Stimulated activated CD4-positive, alpha-beta T cell treated with anti-CD3 and anti-CD28 coated beads, Interleukin-15, amount 100 ng/mL, for 24 hours (primary cell): ENCODE measurements at places on chromosomes 16 and 17.

DNA sequence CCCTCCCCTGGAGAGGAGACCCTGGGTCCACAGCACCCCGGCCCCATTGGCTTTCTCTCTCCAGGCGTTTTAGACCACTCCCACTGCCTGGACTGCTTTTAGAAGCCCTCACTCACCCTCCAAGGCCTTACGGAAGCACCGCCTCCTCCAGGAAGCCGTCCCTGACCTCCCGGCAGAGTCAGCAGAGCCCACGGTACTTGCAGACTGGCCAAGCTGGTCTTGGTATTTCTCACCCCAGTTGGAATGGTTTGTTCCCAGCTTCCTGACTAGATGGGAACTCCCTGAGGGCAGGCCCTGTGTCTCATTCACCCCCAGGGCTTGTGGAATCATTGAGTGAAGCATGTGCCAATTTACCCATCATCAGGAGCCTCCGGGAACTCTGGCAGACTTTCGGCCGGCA lies 9.2 kb downstream of the SCGB1C2 start:
- no peak for DNase-seq

GRCh38 chr16:12868788-12869187 lies 32.6 kb upstream of the SHISA9 start:
- no peak for DNase-seq

DNA sequence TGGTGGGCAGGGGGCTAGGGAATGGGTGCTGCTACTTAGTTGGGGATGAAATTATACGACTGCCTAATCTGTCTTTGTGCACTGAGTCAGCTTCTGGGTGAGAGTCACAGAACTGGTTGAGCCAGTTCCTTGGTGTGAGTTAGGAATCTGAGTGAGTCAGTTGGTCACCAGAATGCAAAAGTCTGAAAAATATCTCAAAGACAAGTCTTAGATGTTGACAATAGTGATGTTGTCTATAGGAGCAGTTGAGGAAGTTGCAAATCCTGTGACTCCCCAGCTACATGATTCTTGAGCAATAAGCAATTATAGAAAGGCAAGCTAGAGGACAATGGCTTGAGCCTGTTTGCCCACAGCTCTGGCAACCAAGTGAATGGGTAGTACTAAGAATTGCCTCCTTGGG lies 399.2 kb downstream of the CNTNAP4 start:
- DNase-seq, result no peak

- no peak for DNase-seq
Measured at GRCh38 chr16:781346-782010, 6.7 kb downstream of the RPUSD1 start.
